Vagina (tissue), 2 donors: ENCODE measurements at places on chromosomes 12 and 14.

DNA sequence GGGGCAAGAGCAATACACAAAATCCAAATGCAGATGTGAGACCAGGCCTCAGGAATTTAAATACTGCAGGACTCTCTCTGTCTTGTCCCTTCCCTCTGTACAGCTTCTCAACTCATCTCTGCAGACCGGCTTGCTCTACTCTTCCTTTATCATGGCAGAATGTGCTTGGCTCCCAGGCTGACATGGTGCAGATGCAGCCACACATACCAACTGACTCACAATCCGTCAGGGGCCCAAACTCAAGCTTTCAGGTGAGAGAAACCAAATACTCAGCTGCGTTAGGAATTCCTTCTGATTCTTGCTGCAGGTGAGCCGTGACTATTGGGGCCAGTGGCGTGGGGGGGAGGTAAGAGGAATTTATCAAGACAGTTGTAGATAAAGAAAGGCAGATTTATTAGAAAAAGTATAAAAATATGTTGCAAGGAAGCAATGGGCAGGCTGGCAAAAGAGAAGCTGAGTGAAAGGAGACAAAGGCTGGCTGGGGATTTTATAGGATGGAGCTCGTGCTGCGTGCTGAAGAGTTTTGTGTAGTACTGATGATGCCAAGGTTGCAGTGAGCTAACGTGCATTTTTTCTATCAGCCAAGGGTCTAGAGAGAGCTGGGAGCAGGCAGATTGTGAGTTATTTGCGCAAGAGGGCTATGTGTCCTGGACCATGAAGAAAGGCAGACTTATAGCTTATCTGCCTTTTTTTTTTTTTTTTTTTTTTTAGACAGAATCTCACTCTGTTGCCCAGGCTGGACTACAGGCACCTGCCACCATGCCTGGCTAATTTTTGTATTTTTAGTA lies 5.0 kb upstream of the LGALS3 start:
- peak; percentile 77 for DNase-seq

- DNase-seq: no peak
Observed at GRCh38 chr14:88209273-88209672, 113.8 kb downstream of the KCNK10 start.

DNA sequence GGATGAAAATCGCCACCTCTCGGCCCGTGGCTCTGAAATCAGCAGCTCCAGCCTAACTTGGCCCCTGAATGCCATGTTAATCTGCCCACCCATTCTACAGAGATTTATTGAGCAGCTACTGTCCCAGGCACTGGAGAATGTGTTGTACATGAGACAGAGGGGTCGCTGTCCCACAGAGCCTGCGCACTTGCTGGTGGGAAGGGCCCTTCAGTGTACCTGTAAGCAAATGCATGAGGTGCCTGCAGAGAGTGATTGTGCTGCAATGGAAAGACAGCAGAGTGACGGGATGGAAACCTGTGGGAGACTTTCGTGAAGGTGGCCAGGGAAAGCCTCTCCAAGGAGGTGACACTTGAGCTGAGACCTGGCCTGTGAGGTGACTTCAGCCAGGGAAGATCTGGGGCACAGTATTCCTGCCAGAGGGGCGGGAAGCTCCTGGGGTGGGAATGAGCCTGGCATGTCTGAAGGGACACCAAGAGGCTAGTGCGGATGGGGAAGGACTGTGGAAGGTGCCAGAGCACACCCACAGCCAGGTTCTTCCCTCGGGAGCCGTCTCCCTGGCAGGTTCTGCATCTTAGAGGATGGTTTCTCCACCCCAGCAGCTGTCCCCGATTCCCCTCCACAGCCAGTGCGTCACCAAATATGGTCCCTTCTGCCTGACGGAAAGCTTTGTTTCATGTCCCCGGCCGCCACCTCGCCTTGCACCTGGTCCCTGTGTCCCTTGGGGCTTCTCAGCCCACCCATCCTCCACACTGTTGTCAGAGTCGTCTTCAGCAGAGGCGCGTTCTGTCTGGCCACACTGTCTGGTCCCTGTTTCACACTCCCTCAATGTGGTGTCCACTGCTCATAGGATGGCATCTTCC lies 8.7 kb downstream of the SMIM41 start:
- no peak for DNase-seq

DNA sequence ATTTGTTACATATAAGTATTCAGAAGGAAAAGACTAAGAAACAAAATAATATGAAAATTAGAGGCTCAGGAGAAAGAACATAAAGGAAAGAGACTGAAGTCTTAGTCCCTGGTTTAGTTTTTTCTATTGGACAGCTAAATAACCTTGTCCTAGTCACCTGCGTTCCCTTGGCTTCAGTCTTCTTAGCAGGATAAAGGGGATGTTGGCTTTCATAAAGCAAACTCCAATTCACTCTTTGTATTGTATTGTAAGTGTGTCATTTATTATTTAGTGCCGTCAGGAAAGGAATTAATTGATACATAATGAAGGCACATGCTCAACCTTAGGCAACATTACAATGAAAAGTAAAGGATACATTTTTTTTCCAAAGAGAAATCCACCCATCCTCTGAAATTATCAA lies 190.3 kb upstream of the PPFIA2 start:
- no peak for DNase-seq

DNA sequence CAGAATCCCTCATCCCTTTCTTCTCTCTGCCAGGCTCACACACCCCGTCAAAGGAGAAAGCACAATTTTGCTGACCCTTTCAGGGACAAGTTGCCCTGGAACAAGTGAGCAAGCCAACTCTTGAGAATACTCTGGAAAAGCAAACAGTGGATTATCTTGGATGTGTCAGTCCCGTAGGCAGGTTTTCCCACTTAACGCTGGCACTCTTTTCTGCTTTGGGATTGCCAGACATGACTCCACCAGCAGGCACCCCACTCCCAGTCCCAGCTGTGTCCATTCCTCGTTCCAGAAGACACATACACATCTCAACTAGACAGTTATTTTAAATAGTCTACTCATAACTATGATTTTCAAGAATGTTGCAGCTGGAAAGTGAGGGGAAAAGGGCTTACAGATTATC lies 145.5 kb upstream of the CDKN3 start:
- no peak for DNase-seq

- no peak for DNase-seq
Observed at GRCh38 chr14:52014601-52015267, 25.4 kb downstream of the RTRAF start.
